GOT3 (cell line): ENCODE measurements at places on chromosomes 4 and X.

DNA sequence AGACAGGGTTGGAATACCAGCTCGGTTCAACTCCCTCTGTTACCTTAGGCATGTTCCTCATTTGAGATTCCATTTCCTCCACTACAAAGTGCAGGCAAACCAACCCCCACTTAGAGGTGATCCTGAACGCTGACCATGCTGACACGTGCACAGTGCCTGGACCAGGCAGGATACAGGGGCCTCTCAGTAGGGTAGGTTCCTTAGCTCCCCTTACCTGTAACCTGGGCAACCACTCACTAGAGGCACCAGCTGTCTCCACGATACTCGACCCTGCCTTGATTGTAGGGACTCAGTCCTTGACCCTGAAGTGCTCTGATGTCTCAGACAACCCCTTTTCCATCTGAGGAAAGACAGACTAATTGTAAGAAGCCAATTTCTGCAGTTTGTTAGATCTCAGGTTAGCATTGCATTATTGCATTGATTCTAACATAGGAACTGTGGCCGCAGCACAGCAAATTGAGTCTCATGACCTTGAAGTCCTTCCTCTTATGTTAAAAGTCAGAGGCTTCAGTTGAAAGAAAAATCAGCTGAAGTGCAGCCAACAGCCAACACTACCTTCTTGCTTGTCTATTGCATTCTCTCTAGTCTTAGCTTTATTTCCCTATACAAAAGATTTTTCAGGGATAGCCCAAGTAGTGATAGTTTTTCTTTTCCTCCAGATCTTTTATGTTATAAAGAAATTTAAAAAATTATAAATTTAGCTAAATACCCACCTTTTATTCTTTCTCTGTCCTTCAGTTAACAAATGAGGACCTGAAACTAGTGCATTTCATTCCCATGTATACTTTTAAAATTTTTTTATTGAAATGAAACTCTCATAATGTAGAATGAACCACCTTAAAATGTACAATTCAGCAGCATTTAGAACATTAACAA lies 11.2 kb upstream of the C1QTNF7 start:
- no peak for DNase-seq

GRCh38 chr4:146342600-146343192 lies 128.4 kb downstream of the REELD1 start:
- DNase-seq, result no peak

DNA sequence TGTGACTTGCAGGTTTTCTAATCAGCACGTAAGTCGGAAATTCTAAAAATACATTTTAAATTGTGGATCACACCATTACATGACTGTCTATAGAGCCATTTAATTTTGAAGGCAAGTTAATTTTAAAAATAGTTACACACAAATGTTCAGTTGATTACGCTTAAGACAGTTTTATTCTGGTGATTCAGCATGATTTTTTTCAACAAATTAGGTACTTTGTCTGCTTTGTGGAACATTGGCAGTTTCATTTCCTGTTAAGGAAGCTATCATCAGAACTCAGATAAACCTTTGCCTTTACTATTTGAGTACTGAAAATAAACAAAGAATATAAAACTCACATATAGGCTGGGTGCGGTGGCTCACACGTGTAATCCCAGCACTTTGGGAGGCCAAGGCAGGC lies 19.5 kb downstream of the SAT1 start:
- DNase-seq, result no peak

DNA sequence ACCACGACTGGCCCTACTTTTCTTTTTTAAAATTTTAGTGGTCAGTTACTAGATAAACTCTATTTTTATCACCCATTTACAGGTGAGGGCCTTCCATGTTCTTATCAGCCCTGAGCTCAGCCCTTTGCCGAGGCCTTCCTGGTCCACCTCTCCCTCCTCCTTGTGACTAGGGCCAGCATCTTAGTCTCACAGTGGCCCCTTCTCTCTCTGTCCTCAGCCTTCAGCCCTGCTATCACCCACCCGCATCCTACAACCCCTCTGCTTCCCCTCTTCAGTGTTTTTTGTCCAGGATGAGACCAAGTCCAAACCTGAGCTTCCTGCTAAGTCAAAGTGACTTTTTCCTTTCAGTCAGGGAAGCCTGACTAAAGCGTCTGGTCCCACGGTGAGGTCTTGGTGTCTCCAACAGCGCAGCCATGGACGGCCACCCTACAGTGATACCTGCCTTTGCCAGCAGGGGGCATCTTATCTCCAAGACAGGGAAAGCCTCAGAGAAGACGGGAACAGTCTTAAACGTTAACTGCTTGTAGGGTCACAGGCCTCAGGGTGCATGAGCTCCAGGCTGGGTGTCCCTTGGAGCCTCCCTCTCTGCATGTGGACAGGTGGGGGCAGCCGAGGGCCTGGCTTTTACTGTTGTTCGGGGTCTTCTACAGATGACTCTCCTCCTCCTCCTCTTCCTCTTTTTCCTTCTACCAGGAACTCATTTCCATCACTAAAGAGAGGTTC lies 11.7 kb upstream of the GAGE10 start:
- no peak for DNase-seq

- DNase-seq, result no peak
Observed at GRCh38 chrX:103878466-103879122, 46.5 kb upstream of the RAB9B start.

DNA sequence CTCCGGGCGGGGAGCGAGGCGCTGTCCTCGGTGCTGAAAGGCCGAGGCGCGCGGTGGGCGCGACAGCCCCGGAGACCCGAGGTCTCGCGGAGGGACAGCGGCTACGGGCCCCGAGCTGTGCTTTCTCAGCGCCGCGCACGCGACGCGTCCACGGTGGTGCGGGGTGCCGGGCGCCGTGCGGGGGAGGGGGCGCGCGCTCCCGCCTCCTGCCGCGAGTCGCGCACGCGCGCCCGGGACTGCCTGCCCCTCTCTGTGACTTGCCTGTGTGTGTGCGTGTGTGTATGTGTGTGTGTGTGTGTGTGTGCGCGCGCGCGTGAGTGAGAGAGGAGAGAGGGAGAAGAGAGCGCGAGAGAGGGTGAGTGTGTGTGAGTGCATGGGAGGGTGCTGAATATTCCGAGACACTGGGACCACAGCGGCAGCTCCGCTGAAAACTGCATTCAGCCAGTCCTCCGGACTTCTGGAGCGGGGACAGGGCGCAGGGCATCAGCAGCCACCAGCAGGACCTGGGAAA lies at the start of gene GRIA2:
Gene GRIA2, plus strand, starts transcription at position 358 of the 511 bp plus-strand sequence. CDS start 315 bp downstream, outside the sequence.
- peak; percentile 0 for DNase-seq

DNA sequence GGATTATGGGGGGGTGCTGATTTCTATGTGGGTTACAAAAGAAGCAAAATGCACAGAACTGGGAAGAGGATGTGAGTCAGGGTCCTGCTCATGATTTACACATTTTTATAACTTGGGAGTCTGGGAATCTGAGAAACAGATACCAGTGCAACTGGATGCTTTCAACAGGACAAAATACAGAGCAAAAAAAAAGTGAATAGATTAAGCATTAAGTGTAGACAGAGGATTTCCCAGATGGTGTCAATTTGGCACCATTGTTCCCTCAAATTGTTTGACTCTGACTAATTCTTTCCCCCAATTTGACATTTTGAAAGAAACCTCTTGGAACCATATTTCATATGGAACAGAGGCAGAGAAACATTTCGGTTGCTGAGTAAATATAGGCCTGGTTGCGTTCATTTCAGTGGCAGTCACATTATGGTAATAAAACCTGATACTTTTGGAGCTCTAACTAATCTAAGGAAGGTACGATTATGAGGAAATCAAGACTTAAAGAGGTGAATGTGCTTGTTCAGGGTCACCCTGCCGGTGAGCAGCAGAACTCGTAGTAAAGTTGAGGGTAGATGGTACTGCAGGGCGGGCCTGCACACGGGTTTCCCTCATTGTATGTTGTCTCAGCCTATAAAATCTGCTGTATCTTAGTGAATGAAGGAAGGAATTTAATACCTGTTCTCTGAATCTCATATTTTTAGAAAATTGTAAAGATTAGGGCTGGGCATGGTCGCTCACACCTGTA lies 18.7 kb upstream of the CDKL5 start:
- no peak for DNase-seq

- no peak for DNase-seq
Observed at GRCh38 chrX:153992180-153992579, 19.6 kb downstream of the TMEM187 start.

- no peak for DNase-seq
Observed at GRCh38 chr4:23260511-23260910, 567.8 kb downstream of the GBA3 start.

DNA sequence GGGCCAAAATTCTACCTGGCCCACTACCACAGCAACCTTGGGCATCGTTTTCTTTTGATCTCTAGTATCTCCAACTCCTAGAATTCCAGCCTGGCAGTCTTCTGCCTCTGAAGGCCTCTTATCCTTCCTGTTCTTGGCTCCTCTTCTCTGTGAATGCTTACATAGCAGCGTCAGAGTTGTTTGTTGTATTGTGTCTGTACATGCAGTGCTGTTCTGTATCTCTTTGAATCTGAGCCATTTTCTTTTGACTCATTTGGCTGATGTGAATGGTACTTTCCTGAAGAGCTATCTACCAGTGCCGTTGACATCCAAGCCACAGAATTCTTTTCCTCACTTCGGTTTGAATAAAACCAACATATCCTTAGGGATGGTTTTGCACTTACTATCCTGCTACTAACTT lies 79.2 kb downstream of the TMEM164 start:
- no peak for DNase-seq

DNA sequence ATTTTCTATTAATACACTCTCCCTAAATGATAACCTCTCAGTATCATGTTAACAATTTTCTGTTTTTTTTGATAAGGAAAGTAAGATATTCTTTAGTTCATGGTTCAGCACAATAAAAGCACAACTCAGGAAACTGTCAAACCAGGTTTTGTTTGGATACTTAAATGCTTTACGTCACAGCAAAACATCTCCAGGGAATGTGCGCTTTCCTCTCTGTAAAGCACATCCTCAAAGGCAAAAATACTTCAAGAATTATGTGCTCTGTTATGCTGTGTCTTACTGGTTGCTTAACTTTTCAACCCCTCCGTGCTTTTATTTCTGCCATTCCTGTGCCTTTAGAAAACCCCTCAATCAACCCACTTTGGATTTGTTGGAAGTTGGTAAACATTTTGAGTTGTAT lies 27.8 kb downstream of the SNX25 start:
- DNase-seq, result no peak

DNA sequence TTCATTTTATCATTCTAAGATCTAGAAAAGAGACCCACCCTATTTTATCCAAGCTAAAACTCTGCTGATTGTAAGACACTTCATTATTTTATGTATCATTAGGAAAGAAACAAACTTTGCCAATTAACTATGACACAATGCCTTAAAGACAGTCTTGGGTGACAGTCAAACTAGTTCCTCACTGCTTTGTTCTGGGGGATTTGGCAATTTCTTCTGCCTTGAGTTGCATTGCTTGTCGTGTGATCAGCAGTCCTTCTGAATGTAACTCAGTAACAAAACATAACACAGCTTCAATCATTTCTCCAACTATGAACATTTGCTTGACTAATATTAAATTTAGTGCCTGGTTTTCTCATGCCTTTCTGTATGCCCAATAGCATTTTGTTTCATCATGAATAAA lies 577.9 kb upstream of the DIPK2B start:
- DNase-seq, result no peak

- no peak for DNase-seq
Observed at GRCh38 chr4:147580396-147580795, 36.8 kb upstream of the TMEM184C start.

DNA sequence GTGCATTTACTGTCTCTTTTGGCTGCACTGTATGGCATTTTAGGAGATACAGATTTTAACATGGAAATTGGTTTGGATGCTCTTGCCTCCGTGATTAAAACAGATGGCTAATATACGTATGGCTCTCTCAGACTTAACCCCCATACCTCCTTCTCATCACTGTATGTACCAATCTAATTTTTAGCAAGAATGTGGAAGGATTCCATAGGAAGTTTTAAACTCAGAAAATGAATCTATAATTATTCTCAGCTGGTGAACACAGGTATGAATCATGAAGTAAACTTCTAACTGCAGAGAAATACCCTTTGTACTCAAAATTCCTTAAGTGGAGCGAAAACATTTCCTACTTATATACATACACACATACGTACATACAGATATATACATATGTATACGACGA lies 210.5 kb upstream of the NEIL3 start:
- DNase-seq, result no peak

DNA sequence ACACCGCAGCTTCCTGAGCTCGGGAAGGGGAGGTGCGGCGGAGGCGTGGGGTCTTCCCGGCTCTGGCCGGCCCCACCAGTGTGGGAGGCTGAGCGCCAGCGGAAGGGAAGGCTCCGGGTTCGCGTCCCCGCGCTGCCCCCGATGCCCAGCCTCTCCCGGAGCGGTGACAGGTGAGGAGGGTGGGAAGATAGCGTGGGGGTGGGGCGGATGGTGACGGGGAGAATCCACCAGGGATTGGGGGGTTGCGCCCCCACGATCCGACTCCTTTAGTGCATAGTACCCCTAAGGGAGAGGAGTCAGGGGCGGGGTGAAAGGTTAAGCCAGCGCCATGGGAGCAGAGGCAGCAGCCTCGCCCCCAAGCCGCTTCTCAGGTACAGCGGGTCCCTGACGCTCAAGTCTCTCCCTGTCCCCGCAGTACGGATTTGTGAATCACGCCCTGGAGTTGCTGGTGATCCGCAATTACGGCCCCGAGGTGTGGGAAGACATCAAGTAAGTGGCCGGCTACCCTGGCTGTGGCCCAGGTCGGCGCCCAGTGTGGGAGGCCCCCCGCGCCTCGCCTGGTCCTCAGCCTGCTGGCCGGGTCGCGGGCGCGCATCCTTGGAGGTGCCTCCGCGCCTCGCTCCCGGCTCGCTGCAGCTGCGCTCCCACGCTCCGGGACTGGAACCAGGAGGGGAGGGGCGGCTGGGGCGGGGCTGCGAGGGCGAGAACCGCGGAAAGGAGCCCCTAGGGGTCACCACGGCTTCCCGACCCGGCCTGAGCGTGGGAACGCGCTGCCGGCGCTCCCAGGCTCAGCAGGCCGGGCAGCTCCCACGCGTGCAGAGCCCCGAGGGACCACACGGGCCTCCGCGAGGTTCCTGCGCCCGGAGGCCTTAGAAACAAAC lies 791 bp downstream of the GUCY1B1 start:
- no peak for DNase-seq

- DNase-seq, result no peak
Observed at GRCh38 chrX:112066813-112067212, 15.8 kb downstream of the TRPC5 start.

GRCh38 chrX:48573690-48574269 lies 504 bp upstream of the RBM3 start:
- no peak for DNase-seq

DNA sequence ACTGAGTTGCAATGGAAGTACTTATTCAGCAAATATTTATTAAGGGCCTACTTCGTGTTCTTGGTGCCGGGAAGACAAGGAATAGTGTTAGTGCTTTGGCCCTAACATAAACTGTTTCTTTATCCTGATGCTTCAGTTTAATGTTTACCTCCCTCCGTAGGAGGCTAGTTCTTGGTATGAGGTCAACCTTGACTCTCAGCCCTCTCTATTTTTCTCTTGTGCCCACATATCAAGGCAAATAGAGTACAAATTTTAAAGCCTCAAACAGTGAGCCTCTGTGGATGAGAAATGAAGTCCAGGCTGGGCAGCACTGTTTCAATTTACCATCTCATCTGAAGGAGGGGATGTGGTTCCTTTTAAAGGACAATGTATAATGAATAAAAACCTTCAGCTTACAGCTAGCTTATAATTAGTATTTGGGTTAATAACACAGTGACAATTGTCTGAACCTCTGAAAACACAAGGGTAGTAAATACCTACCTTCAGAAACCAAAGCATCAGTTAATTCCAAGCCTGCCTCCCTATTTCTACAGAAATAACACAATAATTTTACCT lies 68.5 kb downstream of the SH3RF1 start:
- no peak for DNase-seq
